ENCODE measurements at places on chromosomes 3 and 15.

DNA sequence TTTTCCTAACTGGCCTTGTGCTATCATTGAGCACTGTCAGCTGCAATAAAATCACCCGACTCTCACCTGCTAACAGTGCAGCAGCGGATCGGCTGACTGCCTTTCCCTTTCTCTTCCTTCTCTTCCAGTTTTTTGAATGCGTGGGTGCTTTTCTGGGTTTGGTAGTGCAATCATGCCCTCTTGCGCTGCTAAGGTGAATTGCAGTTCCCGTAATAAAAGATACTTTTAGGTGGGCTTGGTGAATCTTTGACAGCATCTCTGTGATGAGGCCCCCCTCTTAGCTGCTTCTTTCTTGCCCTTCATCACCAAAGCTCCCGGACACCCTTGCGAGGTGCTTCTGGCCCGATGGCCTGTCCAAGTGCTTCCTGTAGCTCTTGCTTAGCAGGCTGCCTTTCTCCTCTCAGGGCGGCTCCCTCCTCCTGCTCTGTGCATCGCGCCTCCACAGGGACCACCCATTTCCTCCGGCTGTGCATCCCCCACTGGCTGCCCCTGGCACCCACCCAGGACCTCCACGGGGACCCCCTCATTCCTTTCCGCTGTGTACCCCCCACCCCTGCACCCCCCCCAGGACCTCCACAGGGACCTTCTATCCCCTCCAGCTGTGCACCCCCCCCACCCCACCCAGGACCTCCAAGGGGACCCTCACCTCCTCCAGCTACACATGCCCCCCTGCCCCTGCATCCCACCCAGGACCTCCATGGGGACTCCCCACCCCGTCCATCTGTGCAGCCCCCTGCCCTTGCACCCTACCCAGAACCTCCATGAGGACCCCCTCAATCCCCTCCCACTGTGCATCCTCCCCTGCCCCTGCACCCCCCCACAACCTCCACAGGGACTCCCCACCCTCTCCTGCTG, 50.8 kb upstream of the RPL32 start:
- DNase-seq = peak; percentile 44

GRCh38 chr15:97037080-97037479, 706.6 kb downstream of the NR2F2 start:
- peak; percentile 81 for DNase-seq

DNA sequence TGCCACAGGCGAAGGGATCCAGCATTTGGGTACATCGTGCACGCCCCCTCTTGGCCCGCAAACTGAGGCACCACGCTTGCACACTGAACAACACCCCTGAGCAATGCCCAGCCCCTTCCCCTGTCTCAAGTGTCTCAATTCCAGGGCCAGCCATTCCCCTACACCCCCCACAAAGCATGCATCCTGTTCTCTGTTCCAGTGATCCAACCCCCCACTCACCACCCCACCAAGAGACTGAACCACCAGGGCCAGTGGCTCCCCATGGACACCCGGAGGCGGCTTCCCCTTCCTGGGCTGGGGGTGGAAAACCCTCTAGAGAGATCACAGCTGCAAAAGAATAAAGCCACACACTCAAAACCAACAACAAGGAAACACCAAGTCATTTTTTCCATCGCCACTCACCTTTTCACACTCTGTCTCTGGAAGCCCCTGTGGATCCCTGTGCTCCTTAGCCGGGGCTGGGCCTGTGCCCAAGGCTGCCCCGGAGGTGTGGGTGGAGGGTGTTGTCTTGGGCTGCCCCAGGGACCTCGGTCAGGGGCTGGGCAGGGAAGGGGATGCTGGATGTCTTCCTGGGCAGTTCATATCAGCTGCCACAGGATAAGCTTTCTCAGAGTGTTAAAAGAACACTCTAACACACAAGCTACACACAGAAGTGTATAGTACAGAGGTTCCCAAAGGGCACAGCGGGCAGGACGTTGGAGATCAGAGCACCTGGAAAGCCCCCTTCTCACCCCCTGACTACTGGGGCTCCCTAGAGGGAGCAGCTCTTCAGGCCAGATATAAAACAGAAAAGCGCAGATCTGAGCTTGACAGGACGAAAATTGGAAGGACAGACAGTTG, 92.5 kb downstream of the CHSY1 start:
- DNase-seq = no peak

DNA sequence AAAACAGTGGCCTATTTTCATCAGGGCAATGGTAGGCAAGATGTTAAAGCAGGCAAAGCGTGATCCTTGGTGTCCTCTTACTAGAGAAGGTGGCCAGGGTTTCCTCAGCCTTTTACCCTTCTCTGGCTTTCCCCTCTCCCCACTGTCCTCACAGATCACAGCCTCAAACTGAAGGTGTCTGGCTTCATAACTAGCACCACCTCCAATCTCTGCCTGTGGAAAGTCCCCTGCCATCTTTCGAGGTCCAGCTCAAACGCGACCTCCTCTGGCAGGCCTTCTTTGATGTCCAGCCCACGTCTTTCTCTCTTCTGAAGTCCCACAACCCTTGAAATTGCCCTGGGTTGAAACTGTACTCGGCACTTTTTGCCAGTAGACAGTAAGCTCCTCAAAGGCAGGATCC, 35.9 kb downstream of the CYP19A1 start:
- no peak for DNase-seq

DNA sequence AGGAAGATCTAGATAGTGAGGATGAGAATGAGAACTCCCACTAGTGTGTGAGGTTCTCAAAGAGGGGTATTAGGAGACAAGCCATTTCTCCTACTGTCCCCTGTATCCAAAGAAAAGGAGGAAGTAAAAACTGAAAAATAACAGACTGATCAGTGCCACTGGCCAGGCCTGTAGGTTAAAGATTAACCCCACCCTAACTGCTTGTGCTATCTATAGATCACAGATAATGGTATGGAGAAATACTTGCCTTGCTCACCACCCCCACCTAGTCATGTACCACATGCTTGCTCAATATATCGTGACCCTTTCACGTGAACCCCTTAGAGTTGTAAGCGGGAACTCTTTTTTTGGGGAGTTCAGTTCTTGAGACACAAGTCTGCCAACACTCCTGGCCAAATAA, 519.7 kb upstream of the FRG2C start:
- no peak for DNase-seq

DNA sequence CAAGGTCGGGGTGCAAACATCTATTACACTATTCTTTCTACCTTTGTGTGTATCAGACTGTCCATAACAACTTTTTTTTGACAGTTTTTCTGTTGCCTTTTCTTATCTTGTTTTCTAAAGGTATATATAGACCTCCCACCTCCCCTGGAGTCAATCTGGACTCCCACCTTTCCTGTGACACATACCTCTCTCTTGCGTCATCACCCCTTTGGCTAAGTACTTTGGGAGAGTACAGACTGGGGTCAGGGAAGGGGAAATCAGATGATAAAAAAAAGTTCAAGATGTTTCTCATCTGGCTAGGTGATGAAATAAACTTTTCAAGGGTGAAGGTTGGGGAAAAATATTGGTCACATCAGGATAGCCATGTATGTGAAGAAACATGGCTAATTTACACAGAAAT, 17.2 kb downstream of the TSPAN3 start:
- DNase-seq = no peak

- DNase-seq = no peak
These were observed 660.0 kb downstream of the RBMS3 start for GRCh38 chr3:29940759-29941323.

GRCh38 chr15:48630245-48630644, 15.3 kb downstream of the FBN1 start:
- DNase-seq = no peak

DNA sequence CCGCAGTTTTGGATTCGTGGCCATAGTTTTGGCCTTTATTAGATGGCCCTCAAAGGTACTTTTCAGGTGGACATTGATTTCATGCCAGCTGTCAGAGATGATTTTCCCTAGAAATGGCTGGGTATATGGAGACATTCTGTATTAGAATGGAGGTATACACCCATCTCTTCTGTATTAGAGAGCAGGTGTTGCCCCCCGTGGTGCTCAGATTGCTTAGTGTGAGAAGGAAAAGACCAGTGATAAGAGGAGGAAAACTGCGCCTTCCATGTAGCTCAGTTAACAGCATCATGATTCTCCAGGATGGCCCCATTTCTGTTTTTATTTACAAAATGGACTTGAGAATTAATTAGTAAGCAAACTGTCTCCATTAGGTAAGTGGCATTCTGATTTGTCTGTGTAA, 145.9 kb downstream of the IGF1R start:
- no peak for DNase-seq

- no peak for DNase-seq
These were observed 58.2 kb upstream of the TP63 start for GRCh38 chr3:189573004-189573403.

DNA sequence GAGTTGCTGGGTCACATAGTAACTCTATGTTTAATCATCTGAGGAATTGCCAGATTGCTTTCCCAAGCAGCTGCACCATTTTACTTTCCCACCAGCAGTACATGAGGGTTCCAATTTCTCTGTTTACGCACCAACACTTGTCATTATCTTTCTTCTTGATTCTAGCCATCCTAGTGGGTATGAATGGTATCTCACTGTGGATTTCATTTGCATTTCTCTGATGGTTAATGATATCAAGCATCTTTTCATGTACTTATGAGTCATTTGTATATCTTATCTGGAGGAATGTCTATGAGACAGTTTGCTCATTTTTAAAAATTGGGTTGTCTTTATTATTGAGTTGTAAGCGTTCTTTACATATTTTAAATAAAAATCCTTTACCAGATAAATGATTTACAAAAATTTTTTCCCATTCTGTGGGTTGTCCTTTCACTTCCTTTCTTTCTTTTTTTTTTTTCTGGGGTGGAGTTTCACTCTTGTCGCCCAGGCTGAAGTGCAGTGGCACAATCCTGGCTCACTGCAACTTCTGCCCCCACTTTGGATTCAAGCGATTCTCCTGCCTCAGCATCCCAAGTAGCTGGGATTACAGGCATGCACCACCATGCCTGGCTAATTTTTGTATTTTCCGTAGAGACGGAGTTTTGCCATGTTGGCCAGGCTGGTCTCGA, 8.9 kb upstream of the SGO1 start:
- DNase-seq = no peak

- DNase-seq = no peak
These were observed 7.3 kb downstream of the PLSCR4 start for GRCh38 chr3:146243559-146243958.

DNA sequence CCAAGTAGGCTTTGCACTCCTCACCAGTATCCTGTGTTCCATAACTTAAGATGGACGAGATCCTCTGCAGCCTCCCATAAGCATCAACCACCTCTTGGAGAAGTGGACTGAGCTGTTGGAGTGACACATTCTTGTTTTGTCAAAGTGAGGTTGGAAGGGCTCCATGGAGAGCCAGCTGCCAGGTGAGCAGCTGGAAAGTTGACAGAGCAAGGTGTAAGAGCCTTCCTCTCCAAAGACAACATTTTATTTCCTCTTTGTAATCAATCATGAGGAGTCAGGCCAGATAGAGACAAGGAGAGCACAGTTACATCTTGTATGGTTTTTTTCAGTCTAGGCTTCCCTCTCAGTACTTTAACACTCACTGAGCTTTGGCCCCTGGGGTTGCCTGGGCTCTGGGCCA, 5.1 kb downstream of the ABI3BP start:
- no peak for DNase-seq

GRCh38 chr3:50660386-50660785, 14.3 kb upstream of the DOCK3 start:
- DNase-seq = no peak

GRCh38 chr3:72760225-72760624, 88.0 kb downstream of the SHQ1 start:
- DNase-seq = no peak

DNA sequence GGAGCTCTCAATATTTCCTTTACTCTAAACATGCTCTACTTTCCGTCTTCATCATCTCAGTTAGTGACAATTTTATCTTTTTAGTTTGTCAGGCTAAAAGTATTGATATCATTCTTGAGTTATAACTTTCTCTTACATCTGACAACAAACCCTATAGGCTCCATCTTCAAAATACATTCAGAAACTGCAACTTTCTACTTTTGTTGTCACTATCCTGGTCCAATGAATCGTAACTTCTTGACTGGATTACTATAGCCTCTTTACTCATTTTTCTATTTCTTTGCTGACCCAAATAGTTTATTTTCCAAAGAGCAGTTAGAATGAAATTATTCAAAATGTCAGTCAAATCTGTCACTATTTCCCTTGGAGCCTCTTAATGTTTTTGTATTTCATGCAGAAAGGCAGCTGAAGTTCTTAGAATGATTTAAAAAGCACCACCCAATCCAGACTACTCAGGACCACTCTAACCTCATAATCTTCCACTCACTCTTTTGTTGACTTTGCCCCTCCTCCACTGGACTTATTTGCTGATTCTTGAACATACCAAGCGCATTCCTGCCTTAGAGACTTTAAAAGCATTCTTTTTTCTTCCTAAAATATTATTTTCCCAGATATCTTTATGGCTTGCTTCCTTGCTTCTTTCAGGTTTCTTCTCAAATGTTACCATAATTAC, 119.9 kb upstream of the CBLB start:
- DNase-seq = no peak

DNA sequence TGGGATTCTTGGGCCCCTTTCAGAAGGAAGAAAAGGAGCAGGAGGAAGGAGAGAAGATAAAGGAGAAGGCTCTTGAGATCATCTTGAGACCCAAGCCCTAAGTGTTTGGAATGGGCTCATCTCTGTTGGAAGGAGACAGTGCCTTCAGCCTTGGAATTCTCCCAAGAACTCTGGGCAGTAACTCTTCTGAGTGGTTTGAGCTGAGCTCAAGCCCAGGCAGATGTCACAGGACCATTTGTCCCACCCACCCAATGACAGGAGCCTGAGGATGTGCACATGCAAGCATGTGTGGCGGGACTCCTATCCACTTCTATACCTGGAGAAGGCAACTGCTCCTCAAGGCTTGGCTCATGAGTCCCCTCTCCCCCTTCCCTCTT, 14.6 kb upstream of the TMEM40 start:
- no peak for DNase-seq

DNA sequence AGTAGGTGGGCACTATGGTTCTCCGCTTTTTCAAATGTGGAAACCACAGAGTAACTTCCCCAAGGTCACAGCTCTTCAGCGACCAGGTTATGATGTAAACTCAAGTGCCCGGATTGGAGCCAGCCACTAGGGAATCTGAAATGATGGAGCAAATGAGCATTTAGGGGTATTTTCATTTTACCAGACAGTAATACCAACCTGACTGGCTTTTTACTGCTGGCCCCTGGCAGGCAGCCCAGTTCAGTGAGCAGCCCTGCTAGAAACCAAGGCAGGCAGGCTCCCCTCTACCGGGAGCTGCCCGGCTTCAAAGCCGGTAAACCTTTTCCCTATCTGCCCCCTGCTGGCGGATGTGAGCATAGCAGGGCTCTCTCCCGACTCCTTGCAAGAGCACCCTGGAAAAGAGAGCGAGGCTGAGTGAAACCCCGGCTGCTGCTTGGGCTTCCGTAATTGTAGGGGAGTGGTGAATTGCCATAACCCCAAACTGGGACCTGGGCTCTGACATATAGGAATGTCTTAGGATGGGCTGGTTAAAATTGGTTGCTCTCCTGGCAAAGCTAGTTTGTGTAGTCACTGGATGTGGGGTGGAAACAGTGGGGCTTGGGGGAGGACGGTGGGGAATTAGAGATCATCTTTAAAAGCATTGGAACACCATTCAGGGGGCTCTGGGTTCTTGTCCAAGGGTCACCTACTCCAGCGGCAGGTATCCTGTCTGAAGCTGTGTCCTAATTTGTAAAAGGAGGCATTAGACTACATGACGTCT, 98.0 kb upstream of the TNFAIP8L3 start:
- DNase-seq = peak; percentile 88

Data from brain microvascular endothelial cell (primary cell).